NCI-H1048 (cell line): ENCODE measurements at places on chromosomes 16 and 17.

- DNase-seq: no peak
Measured at GRCh38 chr17:56176091-56176490, 22.8 kb downstream of the ANKFN1 start.

DNA sequence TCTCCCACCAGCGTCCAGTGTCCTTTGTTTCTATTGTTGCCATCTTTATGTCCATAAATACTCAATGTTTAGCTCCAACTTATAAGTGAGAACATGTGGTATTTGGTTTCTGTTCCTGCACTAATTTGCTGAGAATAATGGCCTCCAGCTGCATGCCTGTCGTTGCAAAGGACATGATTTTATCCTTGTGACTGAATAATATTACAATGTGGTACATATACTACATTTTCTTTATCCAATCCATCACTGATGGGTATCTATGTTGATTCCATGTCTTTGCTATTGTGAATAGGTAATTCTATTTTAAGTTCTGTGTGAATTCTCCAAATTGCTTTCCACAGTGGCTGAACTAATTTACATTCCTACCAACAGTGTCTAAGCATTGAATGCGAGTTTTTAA lies 578.6 kb upstream of the CA10 start:
- no peak for DNase-seq

DNA sequence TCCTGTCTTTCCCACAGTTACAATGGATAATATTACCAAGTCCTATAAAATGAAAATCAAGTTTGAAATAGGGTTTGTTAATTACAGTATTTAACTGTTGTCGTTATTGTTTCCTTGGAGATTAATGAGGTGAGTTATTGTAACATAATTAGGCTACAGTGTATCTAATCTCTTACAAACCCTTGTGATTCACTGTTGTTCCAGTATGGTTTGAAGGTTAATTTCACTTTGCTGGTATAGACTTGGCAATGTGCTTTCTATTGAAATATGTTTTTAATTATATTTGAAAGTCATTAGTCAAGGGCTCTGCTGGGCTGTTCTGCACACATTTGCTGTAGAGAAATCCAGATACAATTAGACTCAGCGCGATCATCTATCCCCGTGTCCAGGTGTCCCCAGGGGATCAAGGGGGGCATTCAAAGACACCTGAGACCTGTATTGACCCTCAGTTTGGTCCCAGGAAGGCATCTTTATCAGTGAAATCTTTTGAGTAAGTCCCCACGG lies 624.6 kb upstream of the EEF2KMT start:
- no peak for DNase-seq

- DNase-seq: no peak
Measured at GRCh38 chr16:55480228-55480655, 1.2 kb downstream of the MMP2 start.

DNA sequence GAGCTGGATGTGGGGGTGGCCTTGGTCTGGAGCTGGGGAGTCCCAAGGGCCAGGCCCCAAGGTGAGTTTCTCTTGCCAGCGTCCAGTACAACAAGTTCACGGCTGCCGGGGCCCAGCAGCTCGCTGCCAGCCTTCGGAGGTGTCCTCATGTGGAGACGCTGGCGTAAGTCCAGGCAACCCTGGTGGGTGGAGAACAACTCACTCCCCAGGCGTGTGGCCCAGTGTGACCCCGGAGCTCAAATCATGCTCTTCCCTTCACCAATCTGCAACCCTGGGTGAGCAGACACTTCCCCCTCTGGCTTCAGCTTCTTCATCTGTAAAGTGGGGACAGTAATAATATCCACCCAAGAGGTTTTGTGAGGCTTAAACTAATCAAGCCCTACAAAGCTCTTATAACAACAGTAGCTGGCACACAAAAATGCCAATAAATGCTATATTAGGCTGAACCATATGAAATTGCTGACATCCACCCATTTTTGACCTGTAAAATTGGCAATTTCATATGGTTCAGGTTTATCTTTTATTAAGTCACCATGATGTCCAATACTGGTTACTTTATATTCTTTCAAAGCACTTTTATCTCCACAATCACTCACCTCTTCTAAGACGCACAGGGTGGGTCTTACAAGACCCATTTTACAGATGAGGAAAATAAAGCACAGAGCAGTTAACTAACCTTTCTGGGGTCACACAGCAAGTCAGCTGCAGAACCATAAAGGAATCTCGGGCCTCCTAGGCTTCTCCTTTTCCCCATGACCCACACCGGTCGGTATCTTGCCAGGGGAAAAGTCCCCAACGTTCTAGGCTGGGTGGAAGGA lies 19.7 kb downstream of the DEXI start:
- no peak for DNase-seq

DNA sequence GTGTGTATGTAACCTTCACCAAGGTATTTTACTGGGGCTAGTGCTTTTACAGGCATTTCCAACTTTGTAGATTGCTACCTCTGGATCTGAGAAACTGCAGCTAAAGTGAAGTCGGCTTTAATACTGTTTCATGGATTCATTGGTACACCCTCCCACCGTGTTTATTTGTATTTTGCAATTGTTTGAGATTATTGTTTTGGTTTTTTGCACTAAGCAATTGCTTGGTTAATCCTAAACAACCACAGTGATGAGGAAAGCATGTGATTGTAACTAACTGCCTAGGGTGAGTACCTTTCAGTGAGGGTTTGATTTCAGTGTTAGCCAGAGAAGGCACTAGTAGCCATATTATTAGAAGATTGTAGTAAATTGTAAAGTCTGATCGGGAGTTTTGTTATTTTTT lies 3.3 kb downstream of the LUC7L3 start:
- no peak for DNase-seq

DNA sequence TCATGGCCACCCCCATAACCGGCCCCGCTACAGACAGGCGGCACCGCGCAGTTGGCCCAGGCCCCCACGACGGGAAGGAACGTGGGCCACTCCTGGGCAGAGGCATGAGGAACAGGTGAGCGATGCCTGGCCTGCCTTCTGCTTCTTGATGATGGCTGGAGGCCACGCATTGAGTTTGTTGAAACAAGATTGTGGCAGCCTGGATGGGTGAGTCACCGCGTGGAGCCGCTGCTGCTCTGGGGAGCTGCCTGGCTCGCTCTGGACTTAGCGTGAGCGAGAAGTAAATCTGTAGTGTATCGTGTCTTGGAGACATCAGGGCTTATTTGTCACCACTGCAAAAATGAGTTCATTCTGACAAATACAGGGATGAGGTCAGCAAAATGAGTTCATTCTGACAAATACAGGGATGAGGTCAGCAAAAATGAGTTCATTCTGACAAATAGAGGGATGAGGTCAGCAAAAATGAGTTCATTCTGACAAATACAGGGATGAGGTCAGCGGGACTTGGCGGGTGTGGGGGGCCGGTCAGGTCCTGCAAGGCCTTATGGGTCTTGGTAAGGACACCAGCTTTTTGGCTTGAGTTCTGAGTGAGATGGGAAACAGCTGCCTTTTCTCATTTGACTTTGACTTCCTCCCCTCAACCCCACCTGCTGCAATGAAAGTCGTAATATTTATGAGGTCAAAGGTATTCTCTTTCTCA lies 93.0 kb downstream of the SEC14L1 start:
- DNase-seq: no peak

GRCh38 chr16:29920288-29921033 lies 5.6 kb downstream of the KCTD13 start:
- no peak for DNase-seq

DNA sequence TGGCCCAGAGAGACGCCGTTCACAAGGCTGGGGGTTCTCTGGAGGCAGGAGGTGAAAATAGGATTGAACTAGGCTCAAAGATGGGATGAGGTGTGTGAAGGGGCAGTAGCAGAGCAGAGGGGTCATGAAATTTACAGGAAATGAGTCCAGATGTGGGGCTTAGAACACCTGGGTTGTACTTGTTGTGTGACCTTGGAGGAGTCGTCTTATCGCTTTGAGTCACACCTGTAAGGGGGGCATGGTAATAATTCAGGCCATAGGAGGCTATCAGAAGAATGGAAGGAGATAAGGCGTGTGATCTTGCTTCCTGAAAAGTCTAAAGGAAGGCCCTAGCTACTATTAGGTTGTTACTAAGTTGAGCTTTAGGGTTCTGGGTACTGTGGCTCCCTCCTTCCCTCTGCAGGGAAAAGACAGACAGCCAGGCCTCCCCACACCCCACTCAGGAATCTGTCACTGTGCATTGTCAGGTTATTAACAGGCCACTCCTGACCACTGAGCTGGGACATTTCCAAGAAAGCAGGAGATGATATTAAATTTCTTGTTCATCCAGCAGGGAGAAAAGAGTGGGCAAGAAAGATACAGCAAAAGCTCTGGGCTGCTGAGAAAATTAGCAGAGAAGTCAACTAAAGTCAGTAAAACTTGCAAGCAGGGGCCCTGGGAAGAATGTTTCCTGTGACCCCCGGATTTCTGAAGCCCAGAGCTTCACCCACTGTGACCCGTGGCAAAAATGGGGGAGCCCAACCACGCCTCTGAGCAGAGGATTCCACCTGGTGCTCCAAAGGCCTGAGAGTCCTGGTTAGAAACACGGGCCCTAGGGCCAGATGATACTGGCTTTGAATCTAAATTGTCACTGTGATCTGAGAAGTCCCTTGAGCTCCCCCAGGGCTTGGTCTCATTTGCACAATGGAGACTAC lies 6.0 kb upstream of the CDC42EP4 start:
- DNase-seq: no peak

DNA sequence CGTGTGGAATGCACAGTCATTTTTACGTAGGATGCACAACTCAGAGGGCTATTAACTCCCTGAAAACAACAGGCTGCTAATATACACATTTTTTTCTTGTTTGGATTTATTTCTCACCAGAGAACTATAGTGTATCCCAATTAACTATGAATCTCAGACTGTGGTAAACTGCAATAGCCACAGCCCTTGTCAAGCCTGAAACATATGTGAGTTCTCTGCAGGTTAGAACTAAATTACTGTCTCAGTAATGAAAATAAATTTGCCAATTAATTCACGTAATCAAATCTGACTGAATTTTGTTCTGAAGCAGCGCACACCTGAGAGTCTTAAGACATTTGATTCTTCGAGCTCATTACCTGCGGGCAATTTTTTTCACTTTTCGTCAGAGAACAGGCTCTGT lies 318.6 kb downstream of the PMP22 start:
- DNase-seq: no peak

GRCh38 chr16:2512735-2513404 lies 882 bp upstream of the ATP6V0C start:
- no peak for DNase-seq

- DNase-seq: no peak
Measured at GRCh38 chr17:49360796-49361128, 1.3 kb downstream of the ZNF652 start.

- DNase-seq: no peak
Measured at GRCh38 chr17:59456428-59456827, 109.0 kb upstream of the DHX40 start.

GRCh38 chr16:31084584-31085302 lies 4.0 kb downstream of the PRSS53 start:
- DNase-seq: no peak

DNA sequence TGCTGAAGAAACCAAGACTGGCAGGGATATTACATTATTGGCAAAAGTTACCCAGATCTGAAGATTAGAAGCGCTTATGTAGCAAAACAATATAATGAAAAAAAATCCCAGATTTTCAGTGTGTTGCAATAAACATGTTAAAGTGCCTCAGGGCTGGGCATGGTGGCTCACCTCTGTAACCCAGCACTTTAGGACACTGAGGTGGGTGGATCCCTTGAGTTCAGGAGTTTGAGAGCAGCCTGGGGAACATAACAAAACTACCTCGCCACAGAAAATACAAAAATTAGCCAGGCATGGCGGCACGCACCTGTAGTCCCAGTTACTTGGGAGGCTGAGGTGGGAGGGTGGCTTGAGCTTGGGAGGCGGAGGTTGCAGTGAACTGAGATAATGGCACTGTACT lies 6.8 kb downstream of the ZNF207 start:
- no peak for DNase-seq
